ENCODE measurements at places on chromosomes 2 and 18.

DNA sequence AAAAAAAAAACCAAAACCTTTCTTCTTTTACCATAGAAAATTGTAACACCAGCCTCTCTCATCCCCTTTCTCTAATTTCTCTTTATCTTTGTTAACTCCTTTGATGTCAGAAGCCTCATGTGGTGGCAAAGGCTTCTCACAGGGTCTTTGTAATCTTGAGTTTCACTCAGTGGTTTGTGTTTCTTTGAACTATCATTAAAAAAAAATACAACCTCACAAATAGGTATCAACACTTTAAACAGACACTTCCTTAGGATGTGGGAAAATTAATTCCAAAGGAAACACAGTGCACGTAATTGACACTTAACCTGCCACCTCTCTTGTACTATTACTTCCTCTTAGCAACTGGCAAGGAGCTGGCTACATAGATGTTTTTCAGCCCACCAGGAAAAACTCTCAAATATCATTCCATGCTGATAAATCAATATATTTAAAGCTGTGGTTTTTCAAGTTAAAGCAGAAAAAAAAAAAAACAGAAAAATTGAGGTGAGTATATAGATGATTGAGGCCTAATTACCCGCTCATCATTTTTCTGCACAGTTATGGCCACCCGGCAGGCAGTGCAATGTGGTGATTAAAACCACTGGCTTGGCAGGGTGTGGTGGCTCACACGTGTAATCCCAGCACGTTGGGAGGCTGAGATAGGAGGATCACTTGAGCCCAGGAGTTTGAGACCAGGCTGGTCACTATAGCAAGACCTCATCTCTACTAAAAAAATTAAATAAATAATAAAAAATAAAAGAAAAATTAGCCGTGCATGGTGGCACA is 193.5 kb downstream of the MYO3B start:
- no peak for DNase-seq

DNA sequence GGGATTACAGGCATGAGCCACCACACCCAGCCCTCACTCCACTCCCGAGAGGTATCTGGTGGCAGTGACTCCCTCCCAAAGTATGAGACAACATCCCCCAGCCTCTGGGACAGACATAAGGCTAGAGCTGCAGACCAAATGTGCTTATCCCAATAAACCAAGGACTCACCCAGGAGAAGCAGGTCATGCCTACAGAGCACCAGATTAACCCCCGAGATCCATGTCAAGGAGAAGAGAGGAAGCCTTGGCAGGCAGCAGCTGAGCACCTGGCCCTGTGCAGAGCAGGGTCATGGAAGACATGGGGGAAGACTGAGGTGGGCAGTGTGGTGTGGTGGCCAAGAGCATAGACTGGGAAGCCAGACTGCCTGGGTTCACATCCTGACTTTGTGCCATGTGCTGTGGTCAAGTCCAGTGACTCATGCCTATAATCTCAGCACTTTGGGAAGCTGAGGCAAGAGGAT is 7.2 kb downstream of the RAB11FIP5 start:
- DNase-seq, result no peak

- no peak for DNase-seq
Measured at GRCh38 chr2:135773917-135774316, 32.3 kb downstream of the UBXN4 start.

GRCh38 chr2:78778756-78779510 is 246.6 kb upstream of the REG3G start:
- DNase-seq, result no peak

DNA sequence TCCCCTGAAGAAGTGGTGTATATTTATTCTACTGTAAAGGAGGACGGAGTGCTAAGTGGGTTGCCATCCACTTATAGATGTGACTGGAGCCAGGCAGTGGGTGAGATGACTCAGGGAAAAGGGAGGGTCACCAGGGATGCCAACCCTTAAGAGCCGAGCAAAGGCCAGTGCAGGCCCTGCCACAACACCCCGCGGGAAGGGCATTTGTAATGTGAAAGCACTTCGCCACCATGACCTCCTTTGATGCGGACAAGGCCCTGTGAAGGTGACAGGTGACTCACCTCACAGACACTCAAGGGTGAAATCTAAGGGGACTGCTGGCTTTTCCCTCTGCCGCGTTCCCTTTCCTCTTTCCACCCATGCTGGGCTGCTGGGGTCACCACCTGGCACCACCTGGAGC is 50.2 kb upstream of the MRPL33 start:
- DNase-seq, result no peak

DNA sequence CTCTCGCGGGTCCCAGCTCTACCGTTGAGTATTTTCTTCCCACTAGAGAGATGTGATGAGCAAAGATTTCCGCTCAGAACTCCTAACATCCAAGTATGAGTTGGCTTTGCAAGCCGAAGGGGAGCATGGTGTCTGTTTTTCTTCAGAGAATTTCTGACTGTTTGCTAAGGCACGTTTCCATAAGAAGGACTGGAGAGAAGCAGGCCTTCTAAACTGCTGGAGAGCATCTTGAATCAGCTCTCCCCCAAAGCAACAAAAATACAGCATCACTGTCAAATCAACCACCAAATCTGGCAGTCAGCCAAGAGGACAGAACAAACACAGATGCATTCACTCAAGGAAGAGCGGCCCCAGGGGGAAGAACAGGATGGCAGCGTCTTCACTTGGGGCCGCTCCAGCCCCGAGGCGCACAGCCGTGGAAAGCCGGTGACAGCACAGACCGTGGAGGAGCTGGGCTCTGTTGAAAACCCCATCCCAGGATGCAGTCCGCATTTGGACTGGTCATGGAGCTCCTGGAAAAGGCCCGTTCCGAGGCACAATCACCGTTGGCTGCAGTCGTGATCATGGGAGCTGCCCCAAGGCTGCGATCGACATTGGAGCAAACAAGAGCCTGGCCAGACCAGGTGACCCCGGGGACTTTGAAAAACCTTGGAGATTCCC is 101.4 kb downstream of the NFATC1 start:
- DNase-seq, result peak; percentile 79

GRCh38 chr2:196534495-196534894 is 105.0 kb upstream of the CCDC150 start:
- no peak for DNase-seq

- DNase-seq, result no peak
Measured at GRCh38 chr2:214578442-214578841, 167.6 kb downstream of the VWC2L start.

DNA sequence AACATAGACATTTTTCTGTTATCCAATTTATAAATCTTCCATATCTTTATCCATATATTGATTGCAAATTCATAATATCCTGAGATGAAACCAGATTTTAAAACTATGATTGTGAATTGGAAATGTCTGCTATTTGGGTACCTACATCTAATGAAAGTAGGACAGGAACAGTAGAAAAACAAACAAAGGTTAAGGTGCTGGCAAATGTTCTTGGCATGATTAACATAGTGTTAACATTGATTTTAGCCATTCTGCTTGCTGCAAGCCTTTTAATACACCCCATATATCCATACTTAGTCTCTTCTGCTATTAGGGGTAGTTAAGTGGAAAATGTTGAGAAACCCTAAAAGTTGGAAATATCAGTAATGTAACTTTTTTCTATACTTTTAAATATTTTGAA is 152.0 kb downstream of the KCNJ3 start:
- DNase-seq, result no peak

DNA sequence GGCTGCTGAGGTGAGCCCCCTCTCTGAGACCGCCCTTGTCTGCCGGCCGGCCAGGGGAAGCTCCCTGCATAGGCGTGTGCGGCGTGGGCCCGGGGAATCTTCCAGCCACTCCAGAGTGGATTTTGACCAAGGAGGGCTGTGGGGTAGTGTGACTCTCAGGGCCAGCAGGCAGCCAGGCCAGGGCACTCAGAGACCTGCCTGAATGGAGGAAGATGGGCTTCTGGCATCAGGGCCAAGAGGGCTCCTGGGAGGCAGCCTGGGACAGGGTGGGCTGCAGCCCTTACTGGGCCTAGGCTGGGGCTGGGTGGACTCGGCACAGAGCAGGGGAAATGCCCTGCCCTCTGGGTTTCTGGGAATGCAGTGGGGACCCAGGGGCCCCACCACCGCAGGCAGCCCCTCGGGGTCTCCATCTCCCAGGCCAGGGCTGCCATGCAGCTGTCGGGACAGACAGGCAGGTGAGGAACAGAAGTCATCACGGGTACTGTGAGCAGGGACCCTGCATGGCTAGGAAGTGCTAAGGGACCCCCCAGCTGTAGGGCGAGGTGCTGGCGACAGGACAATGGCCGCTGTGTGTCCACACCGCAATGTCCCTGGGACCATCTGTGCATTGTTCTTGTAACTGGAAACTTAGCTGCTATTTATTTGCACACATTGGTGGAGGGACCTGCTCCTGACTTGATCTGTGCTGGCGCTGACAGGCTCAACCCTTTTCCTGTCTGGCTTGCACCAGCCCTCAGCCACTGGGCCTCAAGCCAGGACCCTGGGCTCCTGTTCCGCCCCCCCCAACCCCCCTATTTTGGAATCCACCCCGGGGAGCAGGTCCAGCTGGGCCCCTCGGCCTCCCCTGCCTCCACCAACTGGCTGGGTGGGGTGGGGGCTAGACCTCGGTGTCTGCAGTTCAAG is 4.1 kb downstream of the PDCD1 start:
- DNase-seq, result no peak

DNA sequence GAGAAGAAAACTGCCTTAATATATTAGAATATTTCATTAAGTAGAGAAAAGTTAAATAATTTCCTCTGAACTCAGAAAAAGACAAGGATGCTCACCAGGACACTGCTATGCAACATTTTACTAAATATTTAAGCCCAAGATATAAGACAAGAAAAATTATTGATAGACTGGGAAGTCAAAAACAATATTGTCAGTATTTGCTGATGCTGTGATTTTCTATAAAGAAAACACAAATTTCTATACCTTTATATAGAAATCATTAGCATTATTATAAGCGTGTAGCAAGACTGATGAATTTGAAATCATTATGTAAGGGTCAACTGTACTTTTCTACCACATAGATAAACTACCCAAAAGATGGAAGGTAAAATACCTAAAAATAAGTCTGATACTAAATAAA is 451.0 kb downstream of the RNF144A start:
- DNase-seq, result no peak

DNA sequence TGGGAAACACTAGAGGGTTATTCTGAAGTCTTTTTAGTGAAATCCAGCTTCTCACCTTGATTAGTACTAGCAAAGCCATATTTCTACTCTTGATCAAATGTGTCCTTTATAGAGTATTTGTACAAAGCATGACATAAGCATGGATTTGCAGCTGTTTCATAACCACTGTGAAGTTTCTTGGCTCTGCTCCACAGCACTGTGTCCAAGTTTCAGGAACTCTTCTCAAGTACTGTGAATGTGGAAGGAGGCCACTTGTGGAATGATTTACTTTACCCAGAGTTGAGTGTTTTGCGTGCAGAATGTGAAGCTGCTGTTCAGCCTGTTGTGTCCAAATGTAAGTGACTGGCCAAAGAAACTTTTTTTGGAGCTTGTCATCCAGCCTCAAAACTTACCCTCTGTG is 16.2 kb upstream of the MAPRE2 start:
- peak; percentile 75 for DNase-seq

GRCh38 chr2:146244131-146244530 is 1600.7 kb upstream of the ACVR2A start:
- DNase-seq, result no peak

DNA sequence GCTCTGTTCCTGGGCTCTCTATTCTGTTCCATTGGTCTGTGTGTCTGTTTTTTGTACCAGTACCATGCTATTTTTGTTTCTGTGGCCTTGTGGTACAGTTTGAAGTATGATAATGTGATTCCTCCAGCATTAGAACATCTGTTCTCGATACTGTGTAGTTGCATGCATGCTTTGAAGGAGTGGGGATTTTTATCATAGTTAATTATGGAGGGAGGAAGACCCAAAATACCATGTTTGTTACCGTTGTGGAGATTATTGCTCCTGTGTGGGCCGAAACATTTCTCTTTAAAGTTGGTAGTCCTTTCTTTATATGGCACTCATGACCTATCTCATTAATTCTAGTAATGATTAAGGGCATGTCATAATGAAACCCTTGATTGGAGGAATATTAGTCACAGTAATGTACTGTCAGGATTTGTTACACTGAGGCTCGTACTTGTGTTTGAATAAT is 87.6 kb downstream of the TTC27 start:
- no peak for DNase-seq
